Psoas muscle (tissue), 8 donors: ENCODE measurements at places on chromosomes 16 and 17. TPM values are rescaled to one million over a fixed set of nuclear protein-coding genes. Genes with fewer than 3 reads are reported as not detected.

DNA sequence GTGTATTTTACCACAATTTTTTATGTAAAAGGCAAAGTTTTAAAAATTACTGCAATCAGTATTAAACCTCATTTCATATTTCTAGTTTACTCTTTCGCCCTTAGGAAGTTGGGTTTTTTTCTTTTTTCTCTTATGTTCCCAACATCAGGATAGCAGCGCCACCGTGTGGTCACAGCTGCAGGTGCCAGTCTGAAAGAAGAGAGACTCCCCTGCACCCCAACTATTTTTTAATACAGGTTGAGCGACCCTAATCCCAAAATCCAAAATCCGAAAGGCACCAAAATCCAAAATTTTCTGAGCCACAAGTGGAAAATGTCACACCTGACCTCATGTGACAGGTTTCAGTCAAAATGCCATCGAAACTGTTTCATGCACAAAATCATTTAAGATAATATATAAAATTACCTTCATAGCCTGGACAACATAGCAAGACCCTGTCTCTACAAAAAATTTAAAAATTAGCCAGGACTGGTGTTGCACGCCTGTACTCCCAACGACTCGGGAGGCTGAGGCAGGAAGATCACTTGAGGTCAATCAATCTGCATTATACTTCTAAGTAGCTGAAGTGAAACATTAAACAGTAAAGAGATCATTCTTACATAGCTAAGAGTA is 21.8 kb upstream of the ASGR2 start:
- DNase-seq = peak; percentile 67

GRCh38 chr16:87570938-87571867 is 31.1 kb upstream of the JPH3 start:
- DNase-seq = peak; percentile 48

The C16orf86 gene
- 5.6 TPM for total RNA-seq

GRCh38 chr17:78154903-78155811 is 9.0 kb downstream of the C17orf99 start:
- DNase-seq = no peak

The MYH1 gene
- 166 TPM for total RNA-seq

GRCh38 chr16:67608364-67608763 is 36.6 kb upstream of the CARMIL2 start:
- no peak for DNase-seq

- DNase-seq = no peak
These were observed 88.0 kb downstream of the STXBP4 start for GRCh38 chr17:55056526-55056925.

The ANKRD40 gene
- 132 TPM for total RNA-seq

The TNS4 gene
- 0.06 TPM for total RNA-seq

DNA sequence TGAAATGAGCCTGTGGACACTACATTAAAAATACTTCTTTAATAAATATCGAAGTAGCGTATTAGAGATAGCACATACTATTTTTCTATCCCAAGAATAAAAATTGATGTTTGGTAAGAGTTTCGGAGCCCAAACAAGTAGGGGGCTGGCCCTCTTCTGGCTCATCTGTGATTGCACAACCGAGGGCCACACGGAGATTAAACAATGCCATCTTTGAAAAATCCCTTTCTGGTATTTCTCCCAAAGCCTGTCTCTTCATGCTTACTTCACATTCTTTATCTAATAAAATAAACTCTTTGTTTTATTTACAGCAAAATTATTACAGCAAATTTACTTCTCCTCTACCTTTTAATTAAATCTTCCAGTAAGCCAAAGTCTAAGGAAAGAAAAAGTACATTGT is 9.6 kb upstream of the MYH11 start:
- DNase-seq = no peak

The NXN gene
- 79.4 TPM for total RNA-seq
